ENCODE measurements at places on chromosomes 7 and 10.

- DNase-seq = peak; percentile 68
Measured at GRCh38 chr10:79331709-79332108, 15.6 kb upstream of the PPIF start.

GRCh38 chr10:113135025-113135424, 185.0 kb downstream of the TCF7L2 start:
- no peak for DNase-seq

DNA sequence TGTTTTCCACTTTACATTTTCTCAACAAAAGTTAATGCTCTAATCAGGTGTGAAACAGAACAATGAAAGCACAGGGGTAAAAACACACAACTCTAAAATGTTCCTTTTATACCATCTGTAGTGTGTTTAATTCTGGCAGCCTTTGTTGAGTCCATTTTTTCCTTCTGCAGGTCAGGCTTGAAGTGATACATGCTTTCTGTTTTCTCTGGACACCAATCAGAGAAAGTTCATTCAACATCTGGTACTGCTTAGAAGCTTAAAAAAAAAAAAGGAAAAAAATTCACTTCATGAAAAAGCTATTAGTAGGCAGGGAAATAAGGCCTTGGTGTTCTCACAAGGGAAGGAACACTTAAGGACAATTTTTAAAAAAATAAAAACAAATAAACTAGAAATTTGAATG, 231.3 kb upstream of the RHOBTB1 start:
- DNase-seq = peak; percentile 39

- DNase-seq = no peak
Measured at GRCh38 chr10:90222372-90222771, 521.0 kb downstream of the KIF20B start.

GRCh38 chr10:93081834-93082233, 8.1 kb downstream of the CYP26A1 start:
- DNase-seq = no peak

Data from GM04503 (cell line).